ENCODE measurements at places on chromosomes 16 and 17.

DNA sequence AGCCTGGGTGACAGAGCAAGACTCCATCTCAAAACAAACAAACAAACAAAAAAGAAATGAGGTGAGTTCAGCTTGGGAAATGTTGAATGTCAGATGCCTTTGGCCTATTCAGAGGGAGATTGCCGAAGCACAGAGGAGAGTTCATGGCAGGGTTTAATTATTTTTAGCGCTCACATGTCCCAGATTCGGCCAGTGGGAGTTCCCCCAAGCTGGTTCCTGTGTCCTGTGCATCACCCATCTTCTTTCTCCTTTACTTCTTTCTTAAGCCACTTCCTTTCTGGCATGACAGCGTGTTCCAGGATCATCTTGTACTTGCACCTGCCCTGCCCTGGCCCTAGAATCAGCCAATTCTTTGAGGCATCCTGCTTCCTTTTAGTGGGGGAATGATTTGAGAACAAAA, 9.2 kb downstream of the MPV17L start:
- no peak for DNase-seq

- DNase-seq = no peak
Measured at GRCh38 chr16:19196871-19197270, 28.8 kb downstream of the SYT17 start.

DNA sequence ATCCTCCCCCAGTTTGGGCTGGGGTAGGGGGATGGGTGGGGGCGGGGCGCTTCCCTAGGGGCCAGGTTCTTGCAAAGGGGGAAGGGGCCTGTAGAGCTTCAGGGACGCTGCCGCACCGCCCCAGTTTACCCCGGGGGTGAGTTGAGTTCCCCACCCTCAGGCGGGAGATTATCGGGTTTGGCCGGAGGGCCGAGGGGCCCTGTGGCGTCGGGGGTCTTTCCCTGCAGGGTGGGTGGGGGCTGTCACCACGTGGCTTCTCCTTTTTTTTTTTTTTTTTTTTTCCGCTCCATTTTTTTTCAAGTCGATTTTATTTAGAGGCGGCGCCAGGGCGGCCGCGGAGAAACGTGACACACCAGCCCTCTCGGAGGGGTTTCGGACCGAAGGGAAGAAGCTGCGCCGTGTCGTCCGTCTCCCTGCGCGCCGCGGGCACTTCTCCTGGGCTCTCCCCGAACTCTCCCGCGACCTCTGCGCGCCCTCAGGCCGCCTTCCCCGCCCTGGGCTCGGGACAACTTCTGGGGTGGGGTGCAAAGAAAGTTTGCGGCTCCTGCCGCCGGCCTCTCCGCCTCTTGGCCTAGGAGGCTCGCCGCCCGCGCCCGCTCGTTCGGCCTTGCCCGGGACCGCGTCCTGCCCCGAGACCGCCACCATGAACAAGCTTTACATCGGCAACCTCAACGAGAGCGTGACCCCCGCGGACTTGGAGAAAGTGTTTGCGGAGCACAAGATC, at the start of gene IGF2BP1:
Gene IGF2BP1 (plus strand): TSS at position 283 of the 724 bp plus-strand sequence. CDS start 361 bp downstream, at position 644.
- no peak for DNase-seq

- DNase-seq = no peak
Measured at GRCh38 chr16:11169641-11170040, 86.4 kb downstream of the SOCS1 start.

DNA sequence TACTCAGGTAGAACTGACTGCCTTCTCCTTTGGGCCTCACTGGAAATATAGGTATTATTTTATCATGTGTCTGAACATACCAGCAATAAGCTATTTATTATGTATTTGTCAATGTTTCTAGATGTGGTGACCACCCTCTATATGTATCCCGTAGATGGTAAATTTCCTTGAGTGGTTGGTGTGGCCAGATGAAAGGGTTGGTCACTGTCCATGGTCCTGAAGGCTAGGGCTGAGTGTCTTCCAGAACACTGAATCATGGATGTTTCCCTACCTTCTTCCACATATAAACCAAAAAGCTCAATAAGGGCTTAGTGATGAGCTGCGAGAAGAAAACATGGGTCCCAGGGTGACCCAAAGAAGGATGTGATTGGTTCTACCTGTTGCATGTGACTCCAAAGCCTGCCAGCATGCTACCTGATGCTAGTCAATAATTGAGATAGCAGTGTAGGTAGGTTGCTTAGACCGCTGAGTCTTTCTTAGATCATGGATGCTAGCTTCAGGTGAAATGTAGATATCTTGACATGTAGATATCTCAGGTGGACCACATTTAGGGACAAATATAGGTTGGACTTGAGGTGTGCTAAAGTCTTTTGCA, 150.3 kb downstream of the ASIC2 start:
- DNase-seq = no peak

DNA sequence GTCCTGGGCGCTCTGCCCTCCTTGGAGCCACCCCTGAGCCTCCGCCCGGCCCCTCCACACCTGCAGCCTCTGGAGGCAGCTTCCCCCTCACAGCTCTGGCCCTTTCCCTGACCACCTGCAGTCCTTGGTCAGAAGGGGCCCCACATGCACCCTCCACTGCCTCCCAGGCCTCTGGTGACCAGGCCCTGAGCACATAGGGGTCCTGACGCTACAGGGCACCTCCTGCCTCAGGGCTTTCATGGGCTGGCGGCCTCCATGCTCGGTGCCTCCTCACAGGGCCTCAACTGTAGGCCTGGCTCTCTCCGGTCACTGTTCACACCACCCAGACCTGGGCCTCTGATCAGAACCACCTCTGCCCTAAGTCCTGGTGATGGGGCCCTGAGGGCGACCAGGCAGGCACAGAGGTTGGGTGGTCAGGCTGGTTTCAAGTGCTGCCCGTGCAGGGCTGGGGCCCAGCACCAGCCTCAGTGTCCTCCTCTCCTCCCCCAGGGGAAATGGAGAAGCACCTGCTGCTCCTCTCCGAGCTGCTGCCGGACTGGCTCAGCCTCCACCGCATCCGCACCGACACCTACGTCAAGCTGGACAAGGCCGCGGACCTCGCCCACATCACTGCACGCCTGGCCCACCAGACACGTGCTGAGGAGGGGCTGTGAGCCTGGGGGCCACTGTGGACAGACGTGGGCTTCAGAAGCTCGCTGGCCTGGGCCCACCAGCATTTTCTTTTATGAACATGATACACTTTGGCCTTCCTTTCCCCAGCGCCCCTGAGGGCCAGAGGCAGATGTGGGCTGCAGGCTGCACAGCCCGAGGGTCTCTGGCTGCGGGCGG, 3.9 kb downstream of the APRT start:
- DNase-seq = no peak

- no peak for DNase-seq
Measured at GRCh38 chr16:4680673-4681470, 12.5 kb upstream of the NUDT16L1 start.

- DNase-seq = no peak
Measured at GRCh38 chr16:84298376-84298899, 3.8 kb downstream of the WFDC1 start.

DNA sequence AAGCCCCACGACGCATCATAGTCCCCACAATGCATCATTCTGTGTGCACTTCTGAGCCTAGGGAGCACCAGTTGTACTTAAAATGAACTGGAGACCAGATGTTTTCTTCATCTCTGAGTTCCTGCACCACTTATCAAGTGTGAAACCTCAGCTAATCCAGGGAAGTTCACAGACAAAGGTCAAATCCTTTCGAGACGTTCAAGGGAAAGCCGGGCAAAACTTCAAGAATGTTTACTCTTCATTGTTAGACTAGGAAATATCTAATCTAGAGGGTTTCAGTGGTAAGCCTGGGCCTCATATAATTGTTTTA, 4.6 kb upstream of the PMP22 start:
- DNase-seq = no peak

DNA sequence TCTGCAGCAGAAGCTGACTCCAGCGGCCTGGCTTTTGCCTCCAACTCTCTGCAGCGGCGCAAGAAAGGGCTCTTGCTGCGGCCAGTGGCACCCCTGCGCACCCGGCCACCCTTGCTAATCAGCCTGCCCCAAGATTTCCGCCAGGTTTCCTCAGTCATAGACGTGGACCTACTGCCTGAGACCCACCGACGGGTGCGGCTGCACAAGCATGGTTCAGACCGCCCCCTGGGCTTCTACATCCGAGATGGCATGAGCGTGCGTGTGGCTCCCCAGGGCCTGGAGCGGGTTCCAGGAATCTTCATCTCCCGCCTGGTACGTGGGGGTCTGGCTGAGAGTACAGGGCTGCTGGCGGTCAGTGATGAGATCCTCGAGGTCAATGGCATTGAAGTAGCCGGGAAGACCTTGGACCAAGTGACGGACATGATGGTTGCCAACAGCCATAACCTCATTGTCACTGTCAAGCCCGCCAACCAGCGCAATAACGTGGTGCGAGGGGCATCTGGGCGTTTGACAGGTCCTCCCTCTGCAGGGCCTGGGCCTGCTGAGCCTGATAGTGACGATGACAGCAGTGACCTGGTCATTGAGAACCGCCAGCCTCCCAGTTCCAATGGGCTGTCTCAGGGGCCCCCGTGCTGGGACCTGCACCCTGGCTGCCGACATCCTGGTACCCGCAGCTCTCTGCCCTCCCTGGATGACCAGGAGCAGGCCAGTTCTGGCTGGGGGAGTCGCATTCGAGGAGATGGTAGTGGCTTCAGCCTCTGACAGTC, 1.3 kb downstream of the PARD6A start:
- DNase-seq = no peak

DNA sequence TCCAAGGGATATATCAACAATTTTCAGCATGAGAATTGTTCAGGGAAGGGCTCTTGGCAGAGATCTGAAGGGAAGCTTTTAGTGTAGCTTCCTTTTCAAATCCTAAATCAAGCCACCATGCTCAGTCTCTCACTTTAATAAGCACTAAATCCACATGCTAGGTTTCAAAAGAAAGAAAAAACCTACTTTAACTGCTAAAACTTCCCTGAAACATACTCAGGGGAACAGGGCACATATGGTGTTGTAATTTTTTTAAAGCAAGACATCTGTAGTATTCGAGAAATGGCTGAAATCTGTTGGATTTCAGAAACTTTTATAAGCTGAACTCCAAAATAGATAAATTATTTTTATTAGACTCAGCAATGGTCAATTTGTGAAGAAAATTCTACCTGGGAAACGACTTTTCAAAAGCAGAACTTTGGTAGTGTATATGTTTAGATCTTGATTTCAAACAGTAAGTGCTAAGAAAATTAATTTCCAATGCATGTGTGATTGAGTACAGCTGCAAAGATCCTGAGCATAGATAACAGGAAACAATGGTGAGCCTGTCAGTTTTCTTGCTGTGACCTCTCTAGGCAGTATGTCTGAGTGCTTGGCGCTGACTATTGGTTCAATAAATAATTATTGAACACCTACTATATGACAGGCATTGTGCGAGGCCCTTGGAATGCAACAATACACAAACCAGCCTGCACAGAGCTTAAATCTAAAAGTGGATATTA, 804.5 kb upstream of the SOX9 start:
- no peak for DNase-seq

GRCh38 chr17:6800422-6801027, 24.5 kb downstream of the FBXO39 start:
- DNase-seq = peak; percentile 4

DNA sequence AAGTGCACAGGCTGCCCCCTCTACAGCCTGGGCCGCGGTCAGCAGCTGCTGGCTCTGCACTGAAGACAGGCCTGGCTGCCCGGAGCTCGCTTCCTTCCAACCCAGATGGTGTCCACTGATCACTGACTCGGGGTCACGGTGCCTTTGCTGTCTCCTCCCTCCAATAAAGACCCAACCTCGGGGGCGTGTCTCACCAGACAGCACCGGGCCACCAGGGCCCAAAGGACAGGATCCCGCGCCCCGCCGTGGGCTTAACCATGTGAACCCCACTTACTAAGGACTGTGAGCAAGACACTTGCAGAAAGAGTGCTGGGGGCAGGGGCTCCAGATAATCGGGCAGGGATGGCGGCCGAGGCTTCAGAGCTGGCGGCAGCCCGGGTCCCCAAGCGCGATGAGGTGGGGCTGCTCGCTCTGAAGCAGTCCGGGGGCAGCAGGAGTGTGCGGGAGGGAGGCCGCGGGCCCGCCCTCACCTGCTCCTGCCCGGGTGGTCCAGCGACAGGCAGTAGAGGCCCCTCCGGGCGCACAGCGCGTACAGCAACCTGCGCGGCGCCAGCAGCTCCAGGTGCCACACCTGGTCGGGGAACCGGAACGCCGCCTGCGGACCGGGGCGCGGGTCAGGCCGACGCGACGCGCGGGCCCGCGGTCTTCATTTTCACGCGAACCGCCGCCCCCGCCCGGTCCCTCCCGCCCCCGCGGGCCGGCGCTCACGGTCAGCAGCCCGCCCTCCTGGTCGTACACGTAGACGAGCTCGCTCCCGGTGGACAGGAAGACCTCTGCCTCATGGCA, 502 bp downstream of the FAAP100 start:
- DNase-seq = no peak

GRCh38 chr17:73062726-73063125, 29.8 kb downstream of the SLC39A11 start:
- DNase-seq = no peak
